ENCODE measurements at places on chromosomes 5 and 9.

GRCh38 chr5:168303393-168304025 lies 12.1 kb downstream of the WWC1 start:
- no peak for DNase-seq

DNA sequence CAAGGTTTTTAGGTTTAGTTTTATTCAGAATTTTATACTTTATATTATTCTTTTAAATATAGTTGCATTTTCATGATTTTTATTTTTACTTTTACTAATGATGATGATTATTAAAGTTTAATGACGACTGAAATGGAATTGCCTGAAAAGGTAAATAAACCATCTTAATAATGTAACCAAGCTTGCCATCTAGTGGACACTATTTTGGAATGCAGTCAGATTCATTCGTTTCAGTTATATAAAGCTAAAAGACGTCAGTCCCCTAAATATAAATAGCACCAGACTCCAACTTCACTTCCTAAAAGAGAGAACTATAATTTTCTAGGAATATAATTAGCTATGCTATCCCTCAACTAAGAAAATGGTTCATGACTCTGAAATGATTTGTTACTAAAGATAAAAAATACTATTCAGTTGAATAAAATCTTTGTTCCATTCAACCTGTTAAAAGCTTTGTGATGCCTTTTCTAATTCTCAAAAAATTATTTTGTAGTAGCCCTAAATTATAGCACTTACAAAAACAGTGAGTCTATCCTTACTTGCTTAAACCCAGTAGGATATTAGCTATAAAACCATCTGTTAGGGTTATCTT lies 19.9 kb downstream of the ABITRAM start:
- DNase-seq: peak; percentile 31

- no peak for DNase-seq
Observed at GRCh38 chr9:134220311-134220710, 55.9 kb upstream of the RNU6ATAC start.

GRCh38 chr9:90508940-90509339 lies 133.7 kb downstream of the DIRAS2 start:
- DNase-seq: no peak

DNA sequence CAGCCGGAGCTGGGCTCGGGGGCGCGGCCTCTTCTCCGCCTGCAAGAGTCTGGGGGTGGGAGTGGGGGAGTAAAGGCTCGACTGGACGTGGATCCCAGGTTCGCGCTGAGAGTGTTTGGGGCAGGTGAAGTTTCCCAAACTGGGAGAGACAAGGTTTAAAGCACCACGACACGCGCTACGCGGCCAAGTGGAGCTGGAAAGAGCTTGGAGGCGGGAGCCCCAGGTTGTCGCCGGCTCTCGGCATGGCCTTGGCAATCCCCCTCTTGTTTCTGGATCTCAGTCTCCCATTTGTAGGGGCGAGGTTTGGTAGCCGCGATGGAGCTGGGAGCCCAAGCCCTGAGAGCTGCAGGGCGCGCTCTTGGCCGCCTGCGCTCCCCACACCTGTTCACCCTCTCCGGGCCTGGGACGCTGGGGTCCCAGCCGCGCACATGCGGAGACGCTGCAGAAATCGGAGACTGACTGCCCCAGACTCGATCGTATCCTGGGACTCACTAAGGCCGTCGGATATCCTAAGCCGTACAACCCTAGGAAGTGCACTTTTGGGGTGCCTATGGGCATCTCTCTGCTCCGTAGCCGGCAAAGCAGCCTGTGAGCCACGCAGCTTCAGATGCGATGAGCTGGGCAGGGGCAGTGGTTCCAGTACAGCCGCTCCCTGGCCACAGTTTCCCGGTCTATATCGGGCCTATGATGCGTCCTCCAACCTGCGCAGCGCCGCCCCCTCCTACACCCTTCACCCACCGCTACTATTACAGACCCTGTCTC lies 937 bp downstream of the TMOD1 start:
- DNase-seq: peak; percentile 54
